ENCODE measurements at places on chromosomes 5 and 9.

- no peak for DNase-seq
Observed at GRCh38 chr9:91349115-91349555, 12.6 kb downstream of the AUH start.

GRCh38 chr9:16794871-16795639 lies 75.4 kb downstream of the BNC2 start:
- DNase-seq: no peak

GRCh38 chr5:91384671-91385430 lies 1.7 kb upstream of the ARRDC3 start:
- no peak for DNase-seq

GRCh38 chr5:133847886-133848285 lies 120.5 kb downstream of the C5orf15 start:
- no peak for DNase-seq

DNA sequence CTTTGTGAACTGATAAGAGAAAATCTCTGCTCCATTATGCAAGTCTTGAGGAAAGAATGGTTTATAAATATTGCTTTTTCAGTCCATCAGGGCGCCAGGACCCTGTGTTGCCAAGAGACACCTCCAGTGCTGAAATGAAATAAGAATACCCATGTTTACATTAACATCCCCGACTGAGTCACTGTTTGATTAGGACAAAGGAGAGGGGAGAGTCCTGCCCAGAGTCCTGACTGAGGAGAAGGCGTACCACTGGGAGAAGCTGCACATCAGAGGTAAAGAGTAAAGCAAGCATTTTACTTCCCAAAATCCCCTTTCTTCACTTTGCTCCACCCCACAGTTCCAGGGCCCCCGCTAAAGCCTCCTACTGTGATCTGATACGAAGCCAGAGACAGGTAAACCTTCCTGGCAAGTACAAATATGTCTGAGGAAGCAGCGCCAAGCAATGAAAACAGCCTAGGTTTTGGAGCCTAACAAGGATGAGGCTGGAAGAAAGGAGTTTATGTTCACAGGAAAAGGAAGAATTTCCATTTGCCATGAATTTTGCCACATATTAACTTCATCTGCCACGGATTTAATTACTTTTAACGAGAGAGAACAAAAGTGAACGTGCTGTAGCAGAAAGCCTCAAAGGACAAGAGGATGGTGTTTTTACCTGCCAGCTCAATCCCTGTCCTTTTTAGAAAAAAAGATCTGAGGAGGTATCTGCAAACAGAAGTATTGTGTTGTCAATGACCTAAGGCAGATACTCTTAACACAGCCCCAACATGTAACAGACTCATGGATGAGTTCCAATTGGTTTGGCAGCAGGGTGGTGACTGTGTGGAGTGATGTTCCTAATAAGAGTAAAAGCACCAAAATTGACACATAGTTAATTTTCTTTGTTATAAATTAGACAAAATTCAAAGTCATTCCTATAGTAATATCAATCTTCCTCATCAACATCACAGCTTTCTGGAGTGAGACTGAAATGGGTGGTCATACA lies 209.4 kb upstream of the TLE4 start:
- DNase-seq: peak; percentile 48

- DNase-seq: no peak
Observed at GRCh38 chr5:95801961-95802360, 20.6 kb downstream of the GLRX start.

- no peak for DNase-seq
Observed at GRCh38 chr5:115557667-115558387, 13.3 kb upstream of the FEM1C start.

DNA sequence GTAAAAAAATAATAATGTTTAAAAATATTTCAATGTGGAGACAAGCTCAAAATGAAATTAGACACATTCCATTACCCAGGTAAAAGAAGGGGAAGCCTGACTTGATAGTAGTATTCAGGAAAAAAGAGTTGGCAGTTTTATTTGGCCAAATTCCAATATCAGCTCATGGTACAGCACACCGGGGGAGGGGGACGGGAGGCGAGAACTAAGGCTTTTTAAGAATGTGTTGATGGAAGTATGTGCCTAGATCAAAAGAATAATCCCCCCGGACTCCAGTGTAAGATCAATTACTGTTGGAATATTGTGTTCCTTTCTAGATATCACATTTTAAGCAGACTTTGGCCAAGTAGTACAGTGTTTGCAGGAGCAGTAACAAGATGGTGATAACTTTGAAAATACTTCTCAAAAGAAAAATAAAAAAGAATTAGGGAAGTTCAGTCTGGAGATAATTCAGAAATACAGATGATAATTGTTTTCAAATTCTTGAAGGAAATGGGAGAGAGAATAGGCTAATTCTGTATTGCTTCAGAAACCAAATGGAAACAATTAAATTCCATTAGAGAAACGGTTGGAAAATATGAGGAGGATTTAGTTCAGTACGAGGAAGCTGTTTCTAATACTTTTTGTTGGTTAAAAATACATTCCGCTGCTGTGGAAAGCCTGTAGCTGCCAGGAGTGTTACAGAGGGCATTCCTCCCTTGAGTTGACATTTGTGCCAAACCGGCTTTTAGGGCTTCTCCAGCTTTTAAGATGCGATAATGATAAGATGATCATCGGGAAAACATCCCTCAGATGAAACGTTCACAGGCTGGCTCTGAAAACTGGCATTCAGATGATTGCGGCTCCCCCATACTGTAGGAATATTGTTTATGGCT lies 98.1 kb upstream of the ERBIN start:
- no peak for DNase-seq

GRCh38 chr5:74673011-74673790 lies 11.8 kb upstream of the HEXB start:
- no peak for DNase-seq

DNA sequence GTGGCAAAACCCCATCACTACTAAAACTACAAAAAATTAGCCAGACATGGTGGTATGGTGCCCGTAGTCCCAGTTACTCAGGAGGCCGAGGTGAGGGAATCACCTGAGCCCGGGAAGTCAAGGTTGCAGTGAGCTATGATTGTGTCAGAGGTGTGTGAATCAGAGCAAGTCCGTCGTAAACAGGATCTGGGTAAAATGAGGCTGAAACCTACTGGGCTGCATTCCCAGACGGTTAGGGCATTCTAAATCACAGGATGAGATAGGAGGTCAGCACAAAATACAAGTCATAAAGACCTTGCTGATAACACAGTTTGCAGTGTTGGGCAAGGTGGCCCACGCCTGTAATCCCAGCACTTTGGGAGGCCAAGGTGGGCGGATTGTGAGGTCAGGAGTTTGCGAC lies 1.9 kb upstream of the CLTB start:
- DNase-seq: no peak

- DNase-seq: no peak
Observed at GRCh38 chr5:40399349-40399748, 280.4 kb upstream of the PTGER4 start.

GRCh38 chr5:114223866-114224265 lies 138.0 kb upstream of the KCNN2 start:
- DNase-seq: no peak

GRCh38 chr9:121499427-121500164 lies at the start of gene GGTA1:
Gene GGTA1 (minus strand): TSS chr9:121499844. CDS start chr9:121467922, 31,922 bp downstream.
- DNase-seq: peak; percentile 71

DNA sequence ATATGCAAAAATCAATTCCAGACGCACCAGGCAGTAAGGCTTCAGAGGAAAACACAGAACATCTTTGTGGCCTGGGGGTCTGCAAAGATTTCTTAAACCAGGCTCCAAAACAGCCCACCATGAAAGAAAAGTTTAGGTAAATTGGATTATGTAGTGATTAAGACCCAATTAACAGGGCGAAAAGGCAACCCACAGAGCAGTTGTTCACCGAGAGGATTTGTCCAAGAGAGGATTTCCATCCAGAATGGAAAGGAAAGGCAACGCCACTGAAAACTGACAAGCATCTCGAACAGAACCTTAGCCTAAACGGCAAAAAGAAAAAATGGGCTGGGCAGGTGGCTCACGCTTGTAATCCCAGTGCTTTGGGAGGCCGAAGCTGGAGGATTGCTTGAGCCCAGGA lies 37.4 kb downstream of the GLT6D1 start:
- DNase-seq: no peak

DNA sequence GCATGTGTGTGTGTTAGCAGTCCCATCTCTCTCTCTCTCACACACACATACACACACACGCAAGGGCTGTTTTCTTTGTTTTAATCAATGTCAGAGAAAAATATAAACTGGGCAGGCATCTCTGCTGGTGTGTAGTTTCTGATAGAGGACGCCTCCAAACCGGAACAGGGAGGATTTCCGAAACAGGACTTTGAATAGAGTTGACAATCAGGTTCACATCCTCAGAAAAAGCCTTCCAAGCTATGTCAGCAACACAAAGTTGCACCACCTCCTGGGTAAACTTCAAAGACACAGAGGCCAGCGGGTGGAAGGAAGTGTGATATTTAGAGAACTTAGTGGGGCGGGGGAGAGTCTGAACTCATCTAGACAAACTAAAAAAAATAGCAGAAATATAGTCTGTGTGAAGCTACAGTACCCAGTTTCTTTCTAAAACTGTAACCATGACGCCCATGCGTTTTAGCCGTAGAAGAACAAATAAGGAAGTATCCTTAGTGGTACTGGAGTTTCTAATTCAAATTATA lies 1.2 kb downstream of the ST8SIA4 start:
- DNase-seq: no peak

DNA sequence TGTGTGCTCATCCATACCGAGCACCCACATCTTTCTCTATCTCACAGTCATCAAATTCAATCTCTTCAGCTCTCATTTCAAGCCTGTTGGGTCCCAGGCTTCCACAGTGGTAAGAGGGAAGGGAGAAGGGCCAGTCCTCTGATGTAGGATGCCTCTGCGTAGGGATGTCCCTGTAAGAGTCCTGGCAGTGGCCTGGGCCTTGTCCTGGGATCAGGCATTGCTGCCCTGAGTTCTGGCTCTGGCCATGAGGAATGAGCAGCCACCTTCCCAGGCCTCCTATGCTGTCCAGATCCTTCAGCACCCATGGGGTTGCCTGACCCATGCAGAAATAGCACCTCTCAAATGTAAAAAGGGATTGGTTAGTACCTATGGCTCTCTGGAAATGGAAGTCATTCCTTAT lies 121.2 kb downstream of the EFNA5 start:
- no peak for DNase-seq

- peak; percentile 13 for DNase-seq
Observed at GRCh38 chr9:137987244-137988030, 109.9 kb downstream of the CACNA1B start.

GRCh38 chr9:84277646-84278045 lies 62.9 kb downstream of the SLC28A3 start:
- no peak for DNase-seq

DNA sequence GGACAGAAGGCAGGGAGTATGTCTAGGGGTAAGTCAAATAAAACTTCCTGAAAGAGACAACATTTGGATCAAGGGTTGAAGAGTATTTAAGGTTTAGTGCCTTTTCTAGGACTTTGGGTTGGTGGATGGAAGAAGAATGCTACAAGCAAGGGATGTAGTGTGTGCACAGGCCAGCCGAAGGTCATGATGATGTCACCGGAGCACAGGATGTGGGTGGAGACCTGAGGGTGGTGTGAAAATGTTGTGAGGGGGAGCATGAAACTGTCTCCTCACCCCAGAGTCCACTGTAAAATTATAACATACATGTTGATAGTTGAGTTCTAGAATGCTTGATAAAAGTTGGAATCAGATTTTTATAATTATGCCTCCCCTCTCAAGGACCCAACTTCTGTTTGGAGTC lies 553.3 kb upstream of the SGCD start:
- no peak for DNase-seq
